Fibroblast of skin of abdomen (primary cell): ENCODE measurements at places on chromosomes 4 and X.

- DNase-seq, result no peak
Observed at GRCh38 chr4:6504900-6505496, 32.6 kb upstream of the PPP2R2C start.

GRCh38 chrX:25025615-25026014 is 9.8 kb upstream of the ARX start:
- DNase-seq, result no peak

DNA sequence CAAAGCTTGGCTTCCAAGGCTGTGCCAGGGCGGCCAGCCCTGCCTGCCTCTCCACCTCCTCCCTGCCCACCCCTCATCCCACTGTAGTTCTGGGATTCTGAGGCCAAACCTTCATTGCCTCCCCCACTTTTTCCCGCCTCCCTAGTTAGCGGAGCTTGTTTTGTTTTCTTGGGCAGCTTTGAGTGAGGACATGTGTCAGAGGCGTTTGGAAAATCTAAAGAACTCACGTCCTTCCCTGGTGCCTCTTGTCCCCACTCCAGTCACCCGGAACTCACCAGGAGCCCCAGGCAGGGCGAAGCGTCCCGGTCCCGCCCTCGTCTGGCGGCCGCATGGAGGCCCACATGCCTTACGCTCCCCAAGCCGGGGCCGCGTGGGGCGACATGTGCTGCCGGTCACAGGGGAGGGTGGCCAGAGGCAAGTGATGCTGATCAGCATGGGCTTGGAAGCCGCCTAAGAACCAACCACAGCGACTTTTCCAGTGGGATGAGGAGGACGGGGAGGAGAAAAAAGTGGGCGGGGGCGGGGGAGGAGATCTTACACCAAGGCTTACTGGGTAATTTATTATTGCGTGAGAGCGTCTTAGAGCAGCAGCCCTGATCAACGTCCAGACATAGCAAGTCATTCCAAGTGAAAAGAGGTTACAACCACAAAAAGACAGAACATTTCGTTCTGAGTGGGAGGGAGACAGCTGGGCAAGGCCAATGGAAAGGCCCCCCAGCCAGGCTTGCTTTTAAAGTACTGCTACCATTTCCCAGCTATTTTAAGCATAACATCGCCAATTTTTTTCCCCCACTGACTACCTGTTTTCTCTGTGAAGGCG is 48.5 kb downstream of the PRPS1 start:
- DNase-seq, result peak; percentile 88

DNA sequence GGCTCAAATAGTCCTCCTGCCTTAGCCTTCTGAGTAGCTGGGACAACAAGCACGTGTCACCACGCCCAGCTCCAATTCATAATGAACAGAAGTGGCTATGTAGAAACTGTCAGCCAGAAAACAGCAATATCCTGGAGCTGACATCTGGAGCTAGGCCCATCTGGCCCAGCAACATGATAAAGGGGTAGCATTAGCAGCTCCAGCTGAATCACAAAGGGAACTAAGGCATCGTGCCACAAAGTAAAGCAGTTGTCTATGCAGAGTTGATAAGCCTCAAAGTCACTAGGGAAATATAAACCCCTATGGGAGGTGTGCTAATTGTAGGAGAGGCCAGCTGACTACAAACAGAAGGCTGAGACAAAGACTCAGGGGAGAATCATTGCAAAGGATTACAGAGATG is 270.5 kb upstream of the GPC4 start:
- DNase-seq, result no peak

- DNase-seq, result no peak
Observed at GRCh38 chrX:118772051-118772450, 44.6 kb downstream of the IL13RA1 start.

DNA sequence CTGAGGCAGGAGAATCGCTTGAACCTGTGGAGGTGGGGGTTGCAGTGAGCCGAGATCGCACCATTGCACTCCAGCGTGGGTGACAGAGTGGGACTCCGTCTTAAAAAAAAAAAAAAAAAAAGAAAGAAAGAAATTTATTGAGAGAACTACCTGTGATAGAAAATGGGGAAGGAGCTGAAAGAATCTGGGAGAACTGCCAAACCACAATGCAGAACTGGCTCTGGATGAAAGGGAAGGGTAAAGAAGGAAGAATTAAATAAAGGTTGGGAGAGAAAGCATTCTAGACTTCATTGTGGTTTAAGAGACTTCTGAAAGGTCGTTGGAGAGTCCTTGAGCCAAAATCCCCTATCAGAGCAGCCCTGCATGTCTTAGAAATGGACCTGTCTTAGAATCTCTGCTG is 567.9 kb upstream of the HTR2C start:
- no peak for DNase-seq

GRCh38 chr4:132065940-132066495 is 1083.1 kb upstream of the PCDH10 start:
- peak; percentile 10 for DNase-seq

GRCh38 chrX:150155436-150156035 is 207.6 kb upstream of the MAMLD1 start:
- DNase-seq, result peak; percentile 64

- DNase-seq, result no peak
Observed at GRCh38 chr4:133869486-133869885, 332.1 kb downstream of the PABPC4L start.
